ENCODE measurements at places on chromosomes 4 and X.

DNA sequence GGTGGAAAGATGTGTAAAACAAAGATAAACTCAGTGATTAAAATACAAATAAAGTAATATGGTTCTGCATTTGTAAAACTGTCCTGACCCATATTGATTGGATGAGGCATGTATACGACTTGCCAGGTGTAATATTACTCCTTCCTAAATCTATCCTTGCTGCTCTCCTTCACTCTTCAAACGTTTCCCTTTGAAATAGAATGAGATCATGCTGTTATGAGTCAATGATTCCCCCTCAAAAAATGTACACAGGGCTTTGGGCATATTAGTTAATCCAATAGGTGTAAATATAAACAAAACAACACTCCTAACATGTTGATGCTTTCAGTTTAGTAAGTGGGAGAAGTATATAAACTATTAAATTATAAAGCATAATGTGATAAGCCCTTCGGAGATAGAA, 117.4 kb upstream of the GPM6A start:
- no peak for DNase-seq

DNA sequence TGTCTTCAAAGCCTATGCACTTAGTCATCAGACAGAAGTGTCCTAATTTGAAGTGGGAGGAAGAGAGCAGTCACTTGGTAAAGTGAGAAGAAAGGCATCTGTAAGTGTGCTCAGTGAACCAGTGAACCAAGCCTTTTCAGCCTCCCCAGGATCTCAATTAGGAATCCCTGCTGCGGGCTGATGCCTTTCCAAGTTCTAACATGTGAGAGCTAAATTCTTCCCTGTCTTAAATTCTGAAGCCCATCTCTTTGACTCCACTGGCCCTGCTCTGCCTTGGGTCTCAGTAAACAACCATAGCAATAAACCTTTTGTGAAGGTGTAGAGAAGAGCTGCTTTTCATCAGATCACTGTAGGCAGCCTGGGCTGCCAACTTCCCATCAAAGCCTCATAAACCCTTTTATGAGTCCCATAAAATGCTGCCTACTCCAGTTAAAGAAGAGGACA, 701.2 kb upstream of the LCORL start:
- DNase-seq: no peak

- no peak for DNase-seq
Observed at GRCh38 chr4:159484864-159485263, 382.0 kb downstream of the RAPGEF2 start.

DNA sequence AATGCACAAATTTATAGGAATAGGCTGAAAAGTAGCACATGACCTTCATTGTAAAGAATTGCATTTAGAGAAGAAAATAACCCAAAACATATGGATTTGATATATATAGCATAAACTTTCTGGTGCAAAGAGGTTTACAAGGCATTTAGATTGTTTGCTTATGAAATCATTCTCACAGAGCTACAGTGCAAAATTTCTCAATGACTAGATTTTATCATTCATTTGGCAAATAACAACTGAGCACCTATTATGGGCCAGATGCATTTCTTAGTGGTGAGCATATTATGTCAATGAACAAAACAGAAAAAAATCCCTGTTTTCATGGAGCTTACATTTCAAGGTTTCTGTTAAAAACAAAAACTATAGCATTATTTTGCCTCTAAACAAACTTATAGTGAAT, 34.1 kb upstream of the TNIP3 start:
- DNase-seq: no peak

GRCh38 chrX:111375747-111376146, 36.2 kb downstream of the DCX start:
- DNase-seq: no peak

GRCh38 chr4:107247738-107248137, 211.6 kb upstream of the DKK2 start:
- no peak for DNase-seq

DNA sequence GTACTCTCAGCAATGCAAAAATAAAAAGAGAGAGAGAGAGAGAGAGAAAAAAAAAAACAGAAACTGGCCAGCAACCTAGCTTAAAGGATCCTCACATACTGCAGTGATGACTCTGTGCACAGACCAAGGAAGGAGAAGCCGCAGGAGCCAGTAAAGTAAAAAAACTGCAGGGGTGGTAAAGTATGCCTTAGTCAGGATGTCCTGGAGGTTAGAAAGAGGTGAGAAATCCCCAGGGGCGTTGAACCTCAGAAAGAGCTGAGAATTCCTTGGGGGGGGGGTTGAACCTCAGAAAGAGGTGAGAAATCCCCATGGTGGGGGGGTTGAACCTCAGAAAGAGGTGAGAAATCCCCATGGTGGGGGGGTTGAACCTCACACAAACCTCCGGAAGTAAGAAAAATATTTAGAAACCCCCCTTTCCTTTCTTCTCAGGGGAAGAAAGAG, 48.0 kb downstream of the MAGEA9 start:
- DNase-seq: no peak

DNA sequence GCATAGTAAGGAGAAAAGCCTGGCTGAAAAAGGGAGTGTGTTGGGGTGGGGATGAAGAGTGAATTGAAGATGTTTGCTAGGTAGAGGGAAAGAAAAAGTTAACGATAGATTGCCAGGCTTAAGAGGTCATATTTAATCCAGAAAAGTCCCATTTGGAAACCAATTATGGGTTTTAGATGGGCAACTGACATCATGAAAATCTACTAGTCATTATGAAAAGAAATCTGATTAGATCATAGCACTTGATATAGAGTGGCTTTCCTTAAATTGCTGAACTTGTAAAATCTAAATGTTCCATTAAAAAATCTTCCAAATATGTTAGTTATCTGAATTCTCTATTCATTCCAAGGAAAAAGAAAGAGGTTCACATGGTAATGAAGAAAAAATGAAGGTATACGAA, 37.5 kb upstream of the IL21 start:
- no peak for DNase-seq

GRCh38 chr4:139672215-139672614, 6.6 kb downstream of the MGST2 start:
- no peak for DNase-seq

DNA sequence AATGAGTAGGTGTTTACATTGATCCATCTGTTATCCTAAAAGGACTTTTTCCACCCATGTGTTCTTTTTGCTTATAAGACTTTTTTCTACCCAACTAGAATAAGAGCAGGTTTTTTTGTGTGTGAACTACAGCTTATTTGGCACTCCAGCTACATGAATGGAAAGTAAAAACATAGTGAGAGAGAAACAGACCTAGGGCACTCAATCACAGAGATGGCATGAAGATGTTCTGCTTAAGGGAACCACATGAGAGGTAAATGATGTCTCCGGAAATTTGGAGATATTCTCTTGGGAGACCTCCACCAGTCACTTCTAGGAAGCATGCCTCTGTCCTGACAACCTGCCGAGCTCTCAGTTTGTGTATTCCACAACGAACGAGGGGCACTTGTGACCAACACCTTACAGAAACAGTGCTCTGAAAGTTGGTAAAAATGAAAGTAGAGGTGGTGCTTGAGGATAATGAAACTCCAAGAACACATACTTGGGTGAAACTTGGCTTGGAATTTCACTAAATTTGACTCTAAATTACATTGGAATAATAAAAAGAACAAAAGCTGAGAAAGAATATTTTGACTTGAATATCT, 788.4 kb upstream of the GALNTL6 start:
- no peak for DNase-seq

- no peak for DNase-seq
Observed at GRCh38 chrX:17846045-17846444, 15.1 kb downstream of the RAI2 start.

DNA sequence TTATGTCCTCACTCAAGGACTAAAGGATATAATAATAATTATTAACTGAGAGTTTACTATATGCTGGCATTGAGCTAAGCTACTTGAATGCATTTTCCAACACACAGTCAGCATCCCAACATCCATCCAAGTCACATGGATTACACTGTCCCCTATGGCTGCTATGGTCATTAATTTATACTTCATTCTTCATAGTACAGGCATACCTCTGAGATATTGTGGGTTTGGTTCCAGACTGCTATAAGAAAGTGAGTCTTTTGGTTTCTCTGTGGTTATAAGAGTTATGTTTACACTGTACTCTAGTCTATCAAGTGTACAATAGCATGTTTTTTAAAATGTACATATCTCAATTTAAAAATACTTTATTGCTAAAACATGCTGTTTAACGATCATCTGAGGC, 89.2 kb downstream of the LNX1 start:
- no peak for DNase-seq

- no peak for DNase-seq
Observed at GRCh38 chr4:138405466-138405891, 163.3 kb upstream of the SLC7A11 start.

DNA sequence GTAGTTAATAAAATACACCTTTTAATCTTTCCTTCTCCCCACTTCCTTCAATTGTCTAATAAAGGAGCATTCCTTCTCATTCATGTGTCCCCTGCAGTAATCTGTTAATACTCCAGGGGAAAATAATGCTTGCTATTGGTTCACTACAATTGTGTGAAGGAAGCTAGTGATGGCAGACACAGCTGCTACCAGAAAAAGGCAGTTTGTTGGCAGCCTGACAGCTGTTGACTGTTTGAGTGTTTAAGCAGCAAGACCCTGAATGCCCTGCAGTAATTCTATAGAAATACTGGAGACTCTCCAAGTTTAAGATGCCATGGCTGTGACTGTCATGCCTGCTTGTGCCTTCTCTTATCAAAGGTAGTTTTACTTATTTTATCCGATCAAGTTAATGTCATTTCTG, 359.5 kb downstream of the C4orf33 start:
- DNase-seq: no peak

DNA sequence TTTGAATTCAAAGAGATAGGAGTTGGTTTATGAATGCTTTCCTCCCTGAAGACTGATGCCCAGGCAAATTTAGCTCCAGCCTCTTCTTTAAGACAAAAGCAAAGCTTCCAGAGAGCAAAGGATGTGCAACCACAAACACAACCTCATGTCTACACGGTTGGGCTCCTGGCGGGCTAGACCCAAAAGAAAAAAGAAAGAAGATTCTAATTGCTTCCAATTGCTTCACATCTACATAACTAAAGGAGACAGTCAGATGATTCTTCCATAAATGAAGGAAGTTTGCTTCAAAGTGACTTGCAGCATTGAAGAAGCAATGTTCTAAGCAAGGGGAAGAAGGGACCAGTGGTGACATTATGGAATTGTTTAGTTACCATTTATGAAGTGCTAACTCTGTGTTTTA, 1603.0 kb upstream of the TENM3 start:
- DNase-seq: no peak

DNA sequence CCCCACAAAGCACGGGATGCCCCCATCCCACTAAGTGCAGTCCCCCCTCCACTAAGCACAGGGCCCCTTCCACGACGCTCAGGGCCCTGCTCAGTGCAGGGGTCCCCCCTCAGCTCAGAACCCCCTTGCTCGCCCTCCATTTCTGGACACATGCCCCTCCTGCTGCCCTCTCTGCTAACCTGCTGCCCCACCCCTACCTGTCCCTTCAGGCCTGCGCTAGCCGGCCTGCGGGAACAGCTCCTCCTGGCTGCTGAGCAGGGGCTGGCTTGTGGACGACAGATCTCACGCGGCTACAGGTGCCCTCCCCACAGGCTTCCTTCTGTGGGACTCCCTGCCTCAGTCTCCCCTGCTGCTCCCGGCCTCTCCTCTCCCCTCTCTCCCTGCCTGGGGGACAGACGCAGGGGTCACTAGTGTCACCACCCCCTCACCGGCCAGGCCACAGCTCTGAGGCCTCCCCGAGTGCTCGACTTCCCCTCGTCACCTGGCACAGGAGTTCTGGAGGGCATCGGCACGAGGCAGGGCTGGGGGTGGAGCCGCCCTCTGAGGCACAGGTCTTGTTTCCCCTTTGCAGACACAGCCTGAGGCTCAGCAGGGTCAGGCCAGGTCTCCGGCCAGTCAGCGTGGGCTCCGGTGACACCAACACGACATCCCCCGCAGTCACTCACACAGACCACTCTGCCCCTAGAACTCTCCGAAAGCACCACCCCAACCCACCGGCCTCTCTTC, 21.6 kb downstream of the GAK start:
- DNase-seq: no peak

GRCh38 chr4:111960241-111960667, 185.0 kb upstream of the FAM241A start:
- no peak for DNase-seq

DNA sequence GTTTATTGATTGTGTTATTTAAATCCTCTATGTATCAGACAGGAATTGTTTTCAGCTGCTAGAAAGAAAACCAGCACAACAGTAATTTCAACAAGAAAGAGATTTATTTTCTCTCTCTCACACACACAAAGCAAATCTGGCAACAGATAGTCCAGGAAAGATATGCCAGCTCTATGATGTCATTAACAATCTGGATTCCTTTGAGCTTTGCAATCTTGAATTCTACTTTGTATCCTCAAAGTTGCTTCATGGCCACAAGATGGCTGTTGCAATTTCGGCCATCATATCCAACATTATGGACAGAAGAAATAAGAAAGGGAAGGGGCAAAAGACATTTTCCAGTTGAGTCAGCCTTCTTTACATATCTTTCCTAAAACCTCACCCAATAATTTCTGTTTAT, 19.8 kb upstream of the FMR1 start:
- no peak for DNase-seq

GRCh38 chrX:129739578-129739977, 799 bp downstream of the XPNPEP2 start:
- no peak for DNase-seq

DNA sequence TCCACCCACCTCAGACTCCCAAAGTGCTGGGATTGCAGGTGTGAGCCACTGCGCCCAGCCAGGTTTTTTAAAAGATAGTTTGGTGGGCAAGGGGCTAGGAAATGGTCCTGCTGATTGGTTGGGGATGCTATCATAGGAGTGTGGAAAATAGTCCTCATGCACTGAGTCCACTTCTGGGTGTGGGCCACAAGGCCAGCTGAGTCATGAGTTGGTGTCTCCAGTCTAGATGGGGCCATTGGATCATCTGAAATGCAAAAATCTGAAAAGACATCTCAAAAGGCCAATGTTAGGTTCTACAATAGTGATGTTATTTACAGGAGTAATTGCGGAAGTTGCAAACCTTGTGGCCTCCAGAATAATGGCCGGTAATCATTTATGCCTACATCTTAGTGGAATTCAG, 221.1 kb downstream of the ZNF674 start:
- no peak for DNase-seq

DNA sequence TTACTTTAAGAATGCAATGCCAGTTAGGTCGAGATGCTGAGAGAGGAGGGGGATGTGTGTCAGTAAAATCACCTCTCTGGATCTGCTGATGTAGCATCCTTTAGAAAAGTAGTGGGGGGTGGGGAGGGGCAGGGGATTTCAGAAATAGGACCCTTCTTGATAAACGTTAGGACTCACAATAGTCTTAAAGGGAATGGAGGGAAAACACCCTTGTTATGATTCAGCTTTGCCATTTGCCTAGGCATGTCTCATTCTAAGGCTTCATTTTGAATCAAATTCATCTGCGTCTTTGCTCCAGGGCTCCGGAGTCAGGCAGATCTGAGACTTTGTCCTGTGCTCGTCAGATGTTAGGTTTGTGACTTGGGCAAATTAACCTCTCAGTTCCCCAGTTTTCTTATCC, 879 bp downstream of the SH2D1A start:
- peak; percentile 51 for DNase-seq

Data from activated CD4-positive, alpha-beta T cell treated with anti-CD3 and anti-CD28 coated beads, Interleukin-2, amount 50 U/mL, for 24 hours (primary cell).